ENCODE measurements at places on chromosomes 3 and 15.

GRCh38 chr3:117483839-117484238 is 774.3 kb downstream of the TUSC7 start:
- DNase-seq = no peak

- DNase-seq = peak; percentile 30
Observed at GRCh38 chr3:38169027-38169317, 3.6 kb downstream of the OXSR1 start.

- DNase-seq = no peak
Observed at GRCh38 chr15:69340243-69340900, 41.7 kb downstream of the PAQR5 start.

GRCh38 chr3:126916546-126916945 is 66.4 kb upstream of the PLXNA1 start:
- DNase-seq = peak; percentile 44

DNA sequence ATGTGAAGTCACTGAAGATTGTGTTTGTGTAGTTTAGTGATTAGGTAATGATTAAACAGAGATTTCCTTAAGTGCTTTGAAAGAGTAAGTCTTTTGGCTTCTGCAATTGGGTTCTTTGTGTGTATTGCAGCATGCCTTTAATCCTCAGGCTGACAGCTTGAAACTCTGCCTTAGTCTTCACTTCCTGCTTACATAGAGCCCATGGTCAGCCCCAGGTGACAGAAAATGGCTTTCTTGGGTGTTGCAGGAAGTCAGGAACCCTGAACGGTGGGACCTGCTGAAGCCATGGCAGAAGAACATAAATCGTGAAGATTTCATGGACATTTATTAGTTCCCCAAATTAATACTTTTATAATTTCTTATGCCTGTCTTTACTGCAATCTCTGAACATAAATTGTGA is 61.3 kb downstream of the KBTBD8 start:
- DNase-seq = no peak

DNA sequence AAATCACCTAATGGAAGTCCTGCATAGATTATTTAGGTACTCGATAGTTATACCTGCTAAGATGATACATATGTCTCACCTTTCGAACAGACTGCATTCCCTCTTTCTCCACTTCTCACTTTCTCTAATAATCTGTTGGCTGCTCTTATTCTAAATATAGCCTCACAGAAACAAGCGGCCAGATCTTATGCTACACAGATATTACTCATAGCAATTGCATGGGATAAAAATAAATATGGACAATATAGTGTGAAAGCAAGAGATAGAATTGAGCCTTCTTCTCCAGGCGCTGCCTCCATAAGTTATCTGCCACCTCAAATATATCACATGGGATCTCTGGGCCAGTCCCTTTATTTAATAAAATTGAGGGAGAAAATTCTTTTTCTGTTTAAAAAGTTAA is 29.5 kb upstream of the TGFBR2 start:
- DNase-seq = peak; percentile 31

- DNase-seq = no peak
Observed at GRCh38 chr3:13827256-13827655, 52.6 kb downstream of the WNT7A start.

DNA sequence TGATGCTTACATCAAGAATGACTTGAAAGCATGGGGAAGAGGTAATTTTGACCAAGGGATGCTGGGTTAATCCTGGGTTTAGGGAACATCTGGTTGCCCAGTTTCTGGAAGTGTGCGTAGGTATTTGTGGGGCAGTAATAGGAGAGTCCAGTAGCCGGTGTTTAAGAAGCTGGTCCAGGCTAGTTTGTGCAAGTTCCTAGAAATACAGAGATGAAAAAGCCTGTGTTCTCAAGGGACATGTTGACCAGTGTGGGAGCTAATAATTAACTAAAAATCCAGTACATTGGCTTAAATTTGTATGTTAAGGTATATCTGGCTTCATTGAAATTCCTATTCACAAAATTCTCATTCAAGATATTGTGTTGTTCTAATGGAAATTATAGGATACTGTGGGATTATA is 51.2 kb downstream of the UBE2E2 start:
- no peak for DNase-seq

- DNase-seq = no peak
Observed at GRCh38 chr3:111906656-111907055, 47.6 kb downstream of the PHLDB2 start.

- peak; percentile 94 for DNase-seq
Observed at GRCh38 chr3:49689046-49689907, at the start of the genes MST1 and RNF123. MST1 (minus strand) TSS chr3:49689474; CDS start chr3:49688691, 783 bp downstream. RNF123 (plus strand) TSS chr3:49689557; CDS start chr3:49691166, 1,609 bp downstream.

- DNase-seq = no peak
Observed at GRCh38 chr3:184290331-184290730, 8.7 kb upstream of the PSMD2 start.

- DNase-seq = no peak
Observed at GRCh38 chr3:123672429-123673146, 87.7 kb upstream of the HACD2 start.

DNA sequence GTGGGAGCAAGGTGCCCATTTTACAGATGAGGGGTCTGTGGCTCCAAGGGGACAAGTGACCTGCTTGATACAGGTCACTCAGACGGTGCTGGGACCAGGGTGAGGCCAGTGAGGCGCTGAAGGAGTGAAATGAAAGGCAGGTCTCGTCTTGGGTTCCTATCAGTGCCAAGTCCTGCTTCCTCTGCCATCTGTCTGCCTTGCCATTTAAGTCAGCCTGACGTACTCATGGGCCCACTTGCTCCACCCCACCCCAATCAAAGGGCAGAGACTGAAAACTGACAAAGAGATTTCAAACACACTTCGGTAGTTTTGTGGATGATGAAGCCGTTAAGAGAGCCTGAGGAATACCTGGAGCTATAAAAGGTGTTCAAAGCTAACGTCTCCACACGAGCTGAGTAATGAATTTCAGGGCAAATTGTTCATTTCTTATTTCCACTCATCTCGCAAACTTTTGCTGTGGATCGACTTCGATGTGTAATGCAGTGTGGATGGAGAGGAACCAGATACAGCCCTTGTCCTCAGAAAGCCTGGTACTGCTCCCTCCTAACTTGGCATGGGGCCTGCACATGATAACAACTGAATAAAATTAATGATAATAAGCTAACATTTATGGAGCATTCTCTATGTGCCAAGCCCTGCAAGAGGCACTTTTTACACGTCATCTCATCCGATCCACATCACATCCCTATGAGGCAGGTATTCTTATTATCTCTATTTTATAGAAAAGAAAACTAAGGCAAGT is 36.6 kb downstream of the ATP2B2 start:
- no peak for DNase-seq

DNA sequence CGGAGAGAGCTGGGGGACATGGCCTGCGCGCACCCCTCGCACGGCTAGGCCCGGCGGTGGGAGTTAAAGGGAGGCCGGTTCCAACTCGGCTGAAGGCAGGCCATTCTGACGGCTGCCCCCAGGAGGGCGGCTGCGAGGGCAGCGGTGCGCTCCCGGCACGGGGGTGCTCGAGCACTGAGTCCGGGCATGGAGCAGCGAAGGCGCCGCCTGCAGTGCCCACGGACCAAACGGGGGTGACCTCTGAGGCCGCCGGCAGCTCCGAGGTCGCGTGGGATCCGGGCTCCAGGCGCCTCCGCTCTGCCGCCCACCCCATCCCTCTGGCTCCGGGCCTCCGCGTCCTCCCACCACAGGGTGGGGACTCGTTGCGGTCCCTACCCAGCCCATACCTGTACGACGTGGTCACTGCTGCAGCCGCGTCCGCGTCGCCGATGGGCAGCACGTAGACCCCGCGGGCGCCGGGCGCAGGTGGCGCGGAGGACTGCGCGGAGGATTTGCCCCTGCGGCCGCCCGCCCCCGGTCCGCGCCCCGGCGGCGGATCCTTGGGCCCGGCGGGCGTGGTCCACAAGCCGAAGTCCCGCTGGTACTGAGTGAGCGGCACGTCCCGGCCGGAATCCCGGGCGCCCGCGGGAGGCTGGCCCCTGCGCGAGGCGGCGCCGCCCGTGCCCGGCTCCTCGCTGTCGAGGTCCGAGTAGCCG is 469 bp downstream of the MAP6D1 start:
- peak; percentile 22 for DNase-seq

- DNase-seq = peak; percentile 58
Observed at GRCh38 chr15:64351265-64351664, 4.7 kb downstream of the CSNK1G1 start.

DNA sequence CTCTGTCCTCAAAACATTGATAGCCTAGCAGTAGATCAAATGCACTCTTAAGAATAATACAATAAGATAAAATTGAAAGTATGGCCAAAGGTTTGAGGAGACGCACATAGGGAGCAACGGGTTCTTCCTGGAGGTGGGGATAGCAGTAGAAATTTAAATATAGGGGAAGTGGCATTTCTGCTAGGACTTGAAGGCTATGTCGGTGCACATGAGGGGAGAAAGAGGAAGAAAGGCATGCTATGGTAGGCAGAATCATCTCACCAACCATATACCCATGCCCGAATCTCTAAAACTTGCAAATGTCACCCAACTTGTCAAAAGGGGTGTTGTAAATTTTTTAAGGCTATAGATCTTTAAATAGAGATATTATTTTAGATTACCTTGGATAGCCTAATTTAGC is 735.1 kb upstream of the LMCD1 start:
- no peak for DNase-seq

DNA sequence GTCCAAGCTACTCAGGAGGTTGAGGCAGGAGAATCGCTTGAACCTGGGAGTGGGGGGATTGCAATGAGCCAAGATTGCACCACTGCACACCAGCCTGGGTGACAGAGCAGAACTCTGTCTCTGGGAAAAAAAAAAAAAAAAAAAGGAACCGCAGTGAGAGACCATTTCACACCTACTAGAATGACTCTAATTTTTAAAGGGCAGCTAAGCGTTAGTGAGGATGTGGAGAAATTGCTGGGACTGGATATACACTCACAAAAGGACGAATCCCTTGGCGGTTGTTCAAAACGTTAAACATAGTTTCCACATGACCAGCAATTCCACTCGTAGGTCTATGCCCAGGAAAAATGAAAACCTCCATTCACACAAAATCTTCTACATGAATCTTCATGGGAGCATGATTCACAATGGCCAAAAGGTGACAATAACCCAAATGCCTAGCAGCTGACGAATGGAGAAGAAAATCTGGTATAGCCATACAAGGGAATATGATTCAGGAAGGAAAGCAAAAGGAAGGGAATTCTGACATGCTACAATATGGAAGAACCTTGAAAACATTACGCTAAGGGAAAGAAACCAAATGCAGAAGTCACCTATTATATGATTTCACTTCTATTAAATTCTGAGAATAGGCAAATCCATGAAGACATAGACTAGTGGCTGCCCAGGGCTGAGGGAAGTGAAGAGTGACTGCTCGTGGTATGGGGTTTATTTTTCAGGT is 127.0 kb downstream of the CHSY1 start:
- DNase-seq = no peak

- DNase-seq = peak; percentile 8
Observed at GRCh38 chr15:36117296-36117787, 462.1 kb upstream of the CDIN1 start.

DNA sequence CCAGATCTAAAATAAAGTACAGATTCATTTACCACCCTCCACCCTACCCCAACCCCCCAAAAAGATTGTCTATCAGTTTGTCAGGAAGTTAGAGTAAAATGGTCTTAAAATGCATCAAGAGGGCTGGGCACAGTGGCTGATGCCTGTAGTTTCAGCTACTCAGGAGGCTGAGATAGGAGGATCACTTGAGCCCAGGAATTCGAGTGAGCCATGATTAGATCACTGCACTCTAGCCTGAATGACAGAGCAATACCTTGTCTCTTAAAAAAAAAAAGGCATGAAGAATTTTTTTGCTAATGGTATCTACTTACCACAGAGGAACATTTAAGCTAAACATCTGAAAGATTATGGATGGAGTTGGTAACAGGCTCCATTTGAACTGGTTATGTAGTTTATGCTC is 71.0 kb downstream of the RBM6 start:
- no peak for DNase-seq

DNA sequence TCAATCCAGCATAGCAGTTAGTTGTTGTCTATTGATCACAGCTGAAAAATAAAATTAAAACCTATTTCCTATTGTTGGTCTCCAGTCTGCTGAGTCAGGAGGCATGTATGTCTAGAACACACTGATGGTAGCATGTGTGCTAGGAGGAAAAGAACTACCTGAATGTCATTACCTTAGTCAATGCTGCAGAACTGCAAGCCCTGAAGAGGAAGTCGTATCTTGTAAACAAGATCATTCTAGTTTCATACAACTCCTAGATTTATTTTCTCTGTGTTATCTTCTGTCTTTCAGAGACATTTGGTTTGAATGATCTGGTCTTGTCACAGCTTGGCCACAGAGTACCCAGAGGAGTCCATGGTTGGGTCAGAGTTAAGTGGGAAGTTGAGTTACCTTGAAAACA is 110.0 kb upstream of the MRPL3 start:
- DNase-seq = no peak

- DNase-seq = peak; percentile 88
Observed at GRCh38 chr3:10550705-10551104, 45.3 kb upstream of the ATP2B2 start.

GRCh38 chr15:56019060-56019793 is 25.8 kb upstream of the NEDD4 start:
- DNase-seq = no peak

DNA sequence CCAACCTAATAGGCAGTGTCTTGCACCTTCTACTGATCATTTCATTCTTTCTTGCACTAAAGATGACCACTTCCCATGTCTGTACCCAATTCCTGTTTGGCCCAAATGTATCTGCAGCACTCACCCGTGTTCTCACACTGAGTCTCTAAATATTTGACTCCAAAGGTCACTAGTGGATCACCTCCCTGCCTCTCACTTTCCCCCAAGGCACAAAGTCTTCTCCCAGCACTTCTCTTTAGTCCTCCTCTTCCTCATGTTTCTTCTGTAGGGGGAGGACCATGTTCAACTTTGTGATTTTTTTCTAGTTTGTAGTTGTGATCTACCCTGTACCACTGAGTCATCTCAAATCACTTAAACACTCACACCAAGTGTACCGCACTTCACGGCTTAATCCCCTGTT is 13.9 kb downstream of the NR1I2 start:
- DNase-seq = no peak

GRCh38 chr3:100265016-100265415 is 4.2 kb downstream of the TBC1D23 start:
- DNase-seq = no peak

DNA sequence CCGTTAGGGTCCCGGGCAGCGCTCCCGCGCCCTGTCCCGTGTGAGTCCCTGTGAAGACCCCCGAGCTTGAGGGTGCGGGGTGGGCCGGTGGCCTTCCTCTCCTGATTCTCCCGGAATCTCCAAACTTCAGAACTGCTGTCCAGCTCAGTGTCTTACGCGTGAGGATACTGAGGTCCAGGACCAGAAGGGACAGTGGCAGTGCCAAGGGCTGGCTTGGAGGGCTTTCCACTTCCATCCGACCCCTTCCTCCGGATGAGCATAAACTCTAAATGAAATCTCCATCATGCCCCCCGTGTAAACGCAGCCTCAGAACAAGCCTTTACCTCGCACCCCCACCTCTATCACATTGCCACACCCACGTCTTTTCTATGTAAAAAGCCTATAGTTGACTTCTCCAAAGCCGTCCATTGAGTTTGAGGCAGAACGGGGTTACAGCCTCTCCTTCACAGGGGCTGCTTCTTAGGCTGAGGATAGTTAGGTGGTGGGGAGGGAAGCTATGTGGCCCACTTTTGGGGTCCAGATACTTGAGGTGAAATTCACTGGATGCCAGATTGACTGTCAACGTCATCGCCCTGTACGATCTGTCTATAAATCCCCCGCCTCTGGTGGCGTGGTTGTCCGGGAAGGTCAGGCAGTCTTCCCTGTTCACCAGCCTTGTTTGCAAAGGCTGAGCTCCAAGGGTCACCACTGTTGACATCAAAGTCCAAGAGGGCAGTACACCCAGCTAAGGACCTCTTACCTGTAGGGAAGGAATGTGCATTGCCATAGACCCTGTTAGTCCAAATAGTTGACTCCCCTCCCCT is 1.1 kb downstream of the EDEM1 start:
- DNase-seq = peak; percentile 25

Measured in myocyte (in vitro differentiated cells).